CD14-positive monocyte (primary cell): ENCODE measurements at places on chromosomes 2 and 18. TPM values are rescaled to one million over a fixed set of nuclear protein-coding genes. Genes with fewer than 3 reads are reported as not detected.

The NTSR2 gene
- polyA plus RNA-seq, result not detected in 2 replicates

The GPR155 gene
- 3.4 TPM for polyA plus RNA-seq

The OST4 gene
- 635 TPM for polyA plus RNA-seq

The ASPRV1 gene
- 0.27 TPM for polyA plus RNA-seq

The RAB6C gene
- polyA plus RNA-seq, result not detected

The CTDSP1 gene
- 46.4 TPM for polyA plus RNA-seq

The ATIC gene
- polyA plus RNA-seq, result 13.8 and 32.3 TPM in 2 replicates

DNA sequence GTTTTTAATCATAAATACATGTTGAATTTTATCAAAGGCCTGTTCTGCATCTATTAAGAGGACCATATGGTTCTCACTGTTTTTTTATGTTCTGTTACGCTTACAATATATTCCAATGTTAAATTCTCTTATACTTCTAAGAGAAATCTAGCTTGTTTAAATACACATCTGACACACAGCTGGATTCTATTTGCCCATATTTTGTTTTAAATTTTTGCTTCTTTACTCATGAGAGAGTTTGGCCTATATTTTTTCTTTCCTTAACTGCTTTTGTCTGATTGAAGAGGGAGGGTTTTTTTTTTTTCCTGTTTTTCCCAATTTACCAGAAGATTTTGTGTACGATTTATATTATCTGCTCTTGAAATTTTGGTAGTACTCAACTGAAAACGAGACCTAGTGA is 34.9 kb downstream of the RNF144A start:
- H3K36me3 ChIP-seq, result no peaks in the 10 kb centered on the region
- no peak for DNase-seq
- no peak overlapping the region for H3K27ac ChIP-seq
- H3K27me3 ChIP-seq, result no peaks in the 10 kb centered on the region
- no peaks in the 10 kb centered on the region for H3K4me1 ChIP-seq
- H3K4me3 ChIP-seq, result no peak overlapping the region

GRCh38 chr2:147925886-147926285 is 81.1 kb downstream of the ACVR2A start:
- H3K36me3 ChIP-seq, result peaks cover 65% of the 10 kb centered on the region
- no peak overlapping the region for H3K4me3 ChIP-seq
- H3K27me3 ChIP-seq, result no peaks in the 10 kb centered on the region
- no peak overlapping the region for H3K27ac ChIP-seq
- DNase-seq, result no peak
- H3K4me1 ChIP-seq, result no peaks in the 10 kb centered on the region

GRCh38 chr18:27447451-27447881 is 262.4 kb upstream of the CHST9 start:
- H3K4me1 ChIP-seq, result no peaks in the 10 kb centered on the region
- H3K27ac ChIP-seq, result no peak overlapping the region
- H3K36me3 ChIP-seq, result no peaks in the 10 kb centered on the region
- no peaks in the 10 kb centered on the region for H3K27me3 ChIP-seq

DNA sequence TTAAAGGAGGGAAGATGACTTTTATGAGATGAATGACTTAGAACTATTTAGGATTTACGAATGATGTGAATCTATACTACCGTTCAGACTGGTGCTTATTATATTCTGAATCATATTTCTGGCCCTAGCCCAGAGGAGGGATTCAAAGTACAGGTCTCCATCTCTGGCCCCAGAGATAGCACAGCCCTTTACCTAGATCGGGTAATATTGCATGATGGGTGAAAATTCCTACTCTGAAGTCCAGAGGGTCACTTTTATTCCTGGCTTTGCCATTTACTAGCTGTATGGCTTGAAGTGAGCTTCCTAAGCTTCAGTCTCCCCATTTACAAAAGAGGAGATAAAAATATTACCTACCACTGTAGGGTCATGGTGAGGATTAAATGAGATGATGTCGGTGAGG is 135.8 kb upstream of the OSR1 start:
- no peak for DNase-seq
- no peak overlapping the region for H3K27ac ChIP-seq
- H3K36me3 ChIP-seq, result no peaks in the 10 kb centered on the region
- H3K27me3 ChIP-seq, result no peaks in the 10 kb centered on the region

GRCh38 chr18:25798046-25798445 is 292.4 kb downstream of the SS18 start:
- no peak for DNase-seq
- no peaks in the 10 kb centered on the region for H3K27me3 ChIP-seq
- H3K27ac ChIP-seq, result no peak overlapping the region
- H3K4me3 ChIP-seq, result no peak overlapping the region
- no peaks in the 10 kb centered on the region for H3K36me3 ChIP-seq

GRCh38 chr2:79041032-79041448 is 15.5 kb downstream of the REG3G start:
- no peak overlapping the region for H3K27ac ChIP-seq
- no peaks in the 10 kb centered on the region for H3K4me1 ChIP-seq
- H3K4me3 ChIP-seq, result no peak overlapping the region
- no peaks in the 10 kb centered on the region for H3K27me3 ChIP-seq
- H3K36me3 ChIP-seq, result no peaks in the 10 kb centered on the region

DNA sequence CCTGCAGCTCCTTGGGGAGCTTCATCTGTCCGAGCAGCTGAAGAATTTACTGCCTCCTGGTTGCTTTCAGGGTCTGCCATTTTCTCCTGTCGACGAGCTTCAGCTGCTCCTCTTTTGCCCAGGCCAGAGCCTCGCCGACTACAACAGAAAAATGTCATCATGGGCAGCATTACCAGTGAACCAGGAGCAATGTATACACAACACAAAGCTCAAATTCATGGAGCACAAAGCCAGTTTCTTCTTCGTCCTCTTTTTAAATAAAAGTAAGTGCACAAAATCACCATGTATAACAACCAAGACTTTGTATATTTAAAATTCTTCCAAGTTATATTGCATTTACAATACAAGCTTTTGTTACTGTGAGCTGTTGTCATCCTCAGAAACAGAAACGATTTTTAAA is 85.0 kb downstream of the TRIP12 start:
- DNase-seq, result no peak
- H3K36me3 ChIP-seq, result peaks cover 97% of the 10 kb centered on the region
- H3K4me1 ChIP-seq, result no peaks in the 10 kb centered on the region
- no peak overlapping the region for H3K4me3 ChIP-seq
- H3K27me3 ChIP-seq, result no peaks in the 10 kb centered on the region

GRCh38 chr18:10006311-10006893 is 92.6 kb downstream of the VAPA start:
- H3K27me3 ChIP-seq, result no peaks in the 10 kb centered on the region
- no peaks in the 10 kb centered on the region for H3K36me3 ChIP-seq
- peak overlapping the region; percentile 54 for H3K27ac ChIP-seq
- peaks cover 57% of the 10 kb centered on the region for H3K4me1 ChIP-seq
- DNase-seq, result peak; percentile 77

DNA sequence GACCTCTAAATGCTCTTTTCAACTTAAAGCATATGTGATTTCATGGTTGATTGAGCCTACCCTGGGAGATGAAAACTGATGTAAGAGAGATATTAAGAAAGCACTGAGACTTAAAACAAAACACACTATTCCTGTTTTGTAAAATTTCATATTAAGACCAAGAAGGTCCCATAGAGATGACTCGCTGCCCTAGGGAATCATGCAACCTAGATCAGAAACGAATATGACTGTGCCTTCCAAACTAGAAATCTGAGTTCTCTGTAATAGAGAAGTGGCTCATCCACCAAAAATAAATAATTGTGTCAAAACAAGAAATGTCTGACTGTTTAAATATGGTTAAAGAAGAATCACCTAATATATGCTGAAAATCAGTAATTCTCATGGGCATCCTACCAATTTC is 776.8 kb upstream of the SOX11 start:
- H3K27ac ChIP-seq, result no peak overlapping the region
- H3K27me3 ChIP-seq, result no peaks in the 10 kb centered on the region
- DNase-seq, result no peak
- no peaks in the 10 kb centered on the region for H3K4me1 ChIP-seq

DNA sequence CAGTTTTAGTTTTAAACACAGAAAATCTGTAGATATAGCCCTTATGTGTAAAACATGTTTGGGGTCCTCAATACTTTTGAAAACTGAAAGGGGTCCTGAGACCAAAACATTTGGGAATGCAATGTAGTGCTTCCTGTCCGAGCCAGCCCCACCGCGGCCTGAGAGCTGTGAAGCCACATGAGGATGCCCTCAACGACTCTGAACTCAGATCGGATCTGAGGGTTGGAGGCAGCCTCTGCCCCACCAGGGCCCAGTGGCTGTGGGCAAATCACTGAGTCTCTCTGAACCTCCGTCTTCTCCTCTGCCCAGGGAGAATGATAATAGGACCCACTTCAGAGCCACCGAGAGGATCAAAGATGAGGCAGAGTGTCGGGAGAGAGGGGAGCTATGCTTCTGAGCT is 33.4 kb upstream of the HPCAL1 start:
- no peak for DNase-seq
- no peaks in the 10 kb centered on the region for H3K36me3 ChIP-seq
- H3K27ac ChIP-seq, result no peak overlapping the region
- H3K4me3 ChIP-seq, result no peak overlapping the region
- H3K27me3 ChIP-seq, result no peaks in the 10 kb centered on the region

- no peak overlapping the region for H3K4me3 ChIP-seq
- H3K27ac ChIP-seq, result no peak overlapping the region
- no peak for DNase-seq
- no peaks in the 10 kb centered on the region for H3K27me3 ChIP-seq
- H3K36me3 ChIP-seq, result no peaks in the 10 kb centered on the region
Measured at GRCh38 chr18:25289001-25289631, 62.9 kb downstream of the ZNF521 start.

- no peak within 1 kb of the TSS for H3K27ac ChIP-seq
Measured at GRCh38 chr2:237798236-237799059, at the start of gene RBM44. Gene RBM44 (plus strand): TSS chr2:237798779. CDS start chr2:237813610, 14,831 bp downstream.

GRCh38 chr2:111032721-111033429 is 87.8 kb upstream of the BCL2L11 start:
- H3K4me1 ChIP-seq, result peaks cover 86% of the 10 kb centered on the region
- H3K27ac ChIP-seq, result peak overlapping the region; percentile 79
- no peaks in the 10 kb centered on the region for H3K27me3 ChIP-seq
- H3K36me3 ChIP-seq, result no peaks in the 10 kb centered on the region

- H3K4me1 ChIP-seq, result no peaks in the 10 kb centered on the region
- no peak overlapping the region for H3K4me3 ChIP-seq
- no peak for DNase-seq
- H3K27me3 ChIP-seq, result no peaks in the 10 kb centered on the region
- no peak overlapping the region for H3K27ac ChIP-seq
Measured at GRCh38 chr2:240343548-240343947, 91.9 kb upstream of the GPC1 start.

DNA sequence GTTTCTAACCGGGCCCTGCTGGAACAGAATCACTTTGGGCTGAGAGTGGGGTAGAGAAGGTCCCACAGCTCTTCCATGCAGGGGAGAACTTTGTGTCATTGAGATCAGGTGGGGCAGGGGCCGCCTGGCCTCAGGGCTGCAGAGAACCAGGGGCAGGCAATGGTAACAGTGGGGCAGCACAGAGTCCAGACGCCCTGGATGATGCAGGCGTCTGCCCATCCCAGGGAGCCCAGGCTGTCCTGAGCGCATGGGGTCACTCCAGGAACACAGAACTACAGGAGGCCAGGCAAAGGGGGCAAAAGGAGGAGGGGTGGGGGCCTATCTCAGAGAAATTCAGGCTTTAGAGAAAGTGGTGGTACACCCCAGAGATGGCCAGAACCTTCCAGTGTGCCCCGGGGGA is 121.3 kb downstream of the NDUFA10 start:
- H3K4me3 ChIP-seq, result no peak overlapping the region
- H3K27me3 ChIP-seq, result no peaks in the 10 kb centered on the region
- no peak for DNase-seq
- H3K36me3 ChIP-seq, result no peaks in the 10 kb centered on the region

DNA sequence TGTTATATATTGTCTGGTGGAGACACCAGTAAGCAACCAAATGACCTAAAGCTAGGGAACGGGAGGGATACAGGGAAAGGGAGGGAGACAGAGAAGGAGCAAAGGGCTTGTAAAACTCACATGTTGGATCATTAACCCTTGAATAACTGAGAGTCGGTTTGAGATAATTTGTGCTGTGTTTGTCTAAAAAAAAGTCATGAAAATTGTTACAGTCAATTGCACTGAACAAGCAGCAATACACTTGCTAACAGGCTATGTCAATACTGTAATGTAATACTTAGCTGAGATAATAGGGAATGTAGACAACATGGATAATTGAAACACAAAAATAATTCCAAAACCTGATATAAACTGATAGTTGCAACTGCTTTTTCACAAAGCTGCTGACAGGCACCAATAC is 71.3 kb upstream of the ZNF521 start:
- no peak overlapping the region for H3K27ac ChIP-seq
- no peak overlapping the region for H3K4me3 ChIP-seq
- no peak for DNase-seq
- no peaks in the 10 kb centered on the region for H3K36me3 ChIP-seq

DNA sequence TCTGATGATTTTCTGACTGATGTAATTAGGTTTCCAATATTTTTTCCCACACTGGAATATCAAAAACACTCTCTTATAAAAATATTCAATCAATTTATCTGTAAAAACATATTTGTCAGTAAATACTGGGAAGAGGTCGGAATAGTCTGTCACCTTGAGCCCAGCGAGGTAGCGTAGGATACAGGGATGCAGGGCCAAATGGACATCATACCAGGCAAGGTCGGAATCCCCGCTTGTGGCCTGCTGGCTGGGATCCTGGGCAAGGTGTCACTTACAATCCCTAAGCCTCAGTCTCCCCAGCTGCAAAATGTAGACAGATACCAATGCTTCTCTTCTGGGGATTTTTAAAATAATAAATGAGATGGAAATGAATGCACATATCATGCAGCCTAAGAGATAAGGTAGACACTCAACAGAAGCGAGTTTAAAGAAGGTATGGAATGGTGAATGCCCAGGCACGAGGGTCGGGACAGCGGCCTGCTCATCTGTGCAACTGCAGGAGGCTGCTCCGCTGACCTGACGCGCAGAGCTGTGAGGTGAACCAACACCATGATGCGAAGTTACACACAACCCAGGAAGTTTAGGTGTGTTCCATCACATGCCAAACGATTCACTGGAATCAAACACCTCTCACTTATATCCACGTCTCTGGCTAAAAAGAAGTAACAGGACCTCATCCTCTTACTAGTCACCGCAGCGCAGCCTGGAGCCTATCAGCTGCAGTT is 98.2 kb downstream of the EIPR1 start:
- no peak overlapping the region for H3K27ac ChIP-seq
- no peak for DNase-seq
- H3K4me1 ChIP-seq, result no peaks in the 10 kb centered on the region
- H3K27me3 ChIP-seq, result no peaks in the 10 kb centered on the region

GRCh38 chr2:215749092-215749957 is 264.0 kb downstream of the MREG start:
- H3K27me3 ChIP-seq, result no peaks in the 10 kb centered on the region
- peak overlapping the region; percentile 67 for H3K27ac ChIP-seq
- no peaks in the 10 kb centered on the region for H3K36me3 ChIP-seq
- peak; percentile 78 for DNase-seq
- H3K4me3 ChIP-seq, result no peak overlapping the region
